ENCODE measurements at places on chromosomes 3 and 15.

DNA sequence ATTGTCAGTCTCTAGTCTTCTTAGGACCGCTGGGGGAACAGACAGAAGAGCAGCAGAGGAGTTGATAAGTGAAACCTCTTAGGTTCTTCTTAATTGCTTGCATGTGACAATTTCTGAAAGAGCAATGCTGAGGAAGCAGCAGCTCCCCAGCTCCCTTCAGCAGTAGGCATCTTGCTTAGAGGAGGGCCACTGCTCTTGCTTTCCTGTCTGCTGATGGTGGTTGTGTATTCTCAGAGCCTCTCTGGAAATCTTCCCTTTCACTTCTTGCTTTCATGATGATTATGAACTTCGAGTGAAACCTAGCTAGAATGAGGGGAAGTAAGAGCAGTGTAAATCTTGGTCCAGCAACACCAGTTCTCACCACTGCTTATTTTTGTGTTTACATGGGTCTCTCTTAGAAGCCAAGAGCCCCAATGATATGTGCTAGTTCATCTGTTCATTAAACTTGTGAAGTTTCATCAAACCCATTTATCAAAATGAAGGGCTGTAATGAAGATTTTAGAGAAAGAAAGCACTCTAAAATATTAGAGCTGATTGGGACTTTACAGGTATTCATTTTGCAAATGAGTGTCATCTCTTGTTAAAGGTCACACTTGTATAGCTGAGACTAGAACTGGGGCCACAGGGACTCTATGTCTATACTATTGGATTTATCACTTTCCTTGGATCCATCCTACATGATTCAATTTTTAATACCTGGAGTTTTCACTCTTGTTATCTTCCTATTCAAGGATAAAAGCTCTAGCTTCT is 246.7 kb downstream of the LPP start:
- no peak for DNase-seq

DNA sequence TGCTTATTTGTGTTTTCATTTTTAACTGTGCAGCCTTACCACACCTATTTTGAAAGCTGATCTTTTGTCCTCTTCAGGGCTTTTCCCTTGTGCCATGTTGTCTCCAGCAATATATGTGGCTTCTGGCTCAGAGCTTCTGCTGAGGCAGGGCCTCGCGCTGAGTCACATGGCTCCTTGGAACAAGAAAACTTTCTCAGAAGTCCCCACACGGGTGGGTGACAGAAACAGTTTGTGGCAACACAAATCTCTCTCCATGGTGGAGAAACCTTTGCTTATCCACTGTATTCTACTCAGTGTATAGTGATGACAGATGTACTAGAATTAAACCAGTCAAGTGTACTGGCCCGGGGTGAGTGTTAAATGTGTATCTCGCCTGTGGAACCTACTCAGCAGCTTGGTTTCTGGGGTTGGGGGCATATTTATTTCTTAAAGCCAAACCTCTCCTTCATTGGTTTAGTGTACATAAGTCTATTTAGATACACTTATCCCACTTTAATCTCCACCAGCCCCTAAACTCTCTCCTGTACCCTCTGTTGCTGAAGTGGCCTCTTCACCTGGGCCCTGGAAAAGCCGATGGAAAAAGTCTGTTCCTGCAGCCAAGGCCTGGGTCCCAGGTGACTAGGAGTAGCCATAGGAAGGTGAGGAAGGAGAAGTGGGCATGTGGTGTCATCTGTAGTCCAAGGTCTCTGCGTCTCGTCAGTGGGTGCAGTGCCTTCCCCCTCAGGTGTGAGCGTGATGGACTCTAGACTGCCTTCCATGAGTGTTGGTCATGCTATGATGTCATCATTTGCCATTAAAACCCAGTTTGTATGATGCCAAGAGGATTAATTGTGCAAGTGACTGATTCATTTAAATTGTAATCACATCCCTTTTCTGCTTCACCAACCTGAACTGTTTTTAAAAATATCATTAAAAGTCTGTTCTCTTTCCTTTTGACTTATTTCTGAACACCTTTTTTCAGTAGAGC is 3.2 kb upstream of the FBXL22 start:
- no peak for DNase-seq

GRCh38 chr3:25481386-25481785 is 53.3 kb downstream of the RARB start:
- no peak for DNase-seq

DNA sequence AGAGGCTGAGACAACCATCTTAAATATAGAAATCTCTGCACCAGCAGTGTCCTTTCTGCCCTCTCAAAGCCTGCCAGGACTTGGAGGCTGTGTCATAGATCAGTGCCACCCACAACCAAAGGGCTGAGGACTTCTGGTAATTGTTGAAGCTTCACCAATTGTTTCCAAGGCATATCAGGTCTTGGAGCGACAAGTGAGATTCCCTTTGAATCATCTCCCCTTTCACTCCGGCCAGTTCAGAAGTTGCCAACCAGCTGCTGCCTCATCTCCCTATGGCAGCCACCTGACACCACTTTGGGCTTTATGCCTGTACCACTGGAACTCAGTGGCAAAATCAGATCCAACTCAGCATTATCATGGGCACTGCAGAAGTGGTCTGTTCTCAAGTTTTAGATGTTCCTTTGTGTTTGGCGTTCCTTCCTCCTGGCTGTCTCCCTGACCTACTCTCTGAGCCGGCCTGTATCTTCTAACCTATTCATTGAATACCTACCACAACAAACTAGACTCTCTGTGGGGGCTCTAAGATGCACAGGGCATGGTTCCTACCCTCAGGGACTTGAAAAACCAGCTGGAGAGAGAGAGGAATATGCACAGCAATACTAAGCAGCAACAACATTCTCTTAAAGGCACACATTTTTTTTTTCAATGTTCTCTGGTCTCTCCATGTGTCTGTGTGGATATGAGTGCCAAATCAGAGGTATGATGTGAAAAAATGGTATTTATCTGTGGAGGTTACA is 90.8 kb upstream of the PFN2 start:
- DNase-seq = no peak

DNA sequence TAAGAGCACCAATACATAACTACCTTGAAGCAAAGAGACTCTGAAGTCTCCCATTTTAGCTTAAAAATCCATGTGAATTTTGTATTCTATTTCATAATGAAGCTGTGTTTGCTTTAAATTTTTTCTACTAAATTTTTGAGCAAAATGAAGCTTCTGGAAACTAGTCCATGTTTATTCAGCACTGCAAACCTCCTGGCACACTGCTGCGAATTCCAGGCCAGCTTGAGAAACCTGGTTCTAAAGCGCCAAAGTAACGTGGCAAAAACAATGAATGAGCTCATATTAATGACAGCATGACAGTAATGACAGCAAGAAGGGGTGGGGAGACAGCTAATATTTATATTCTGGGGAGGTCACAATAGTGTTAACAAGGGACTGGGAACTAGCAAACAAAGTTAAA is 25.7 kb downstream of the CEP152 start:
- no peak for DNase-seq

DNA sequence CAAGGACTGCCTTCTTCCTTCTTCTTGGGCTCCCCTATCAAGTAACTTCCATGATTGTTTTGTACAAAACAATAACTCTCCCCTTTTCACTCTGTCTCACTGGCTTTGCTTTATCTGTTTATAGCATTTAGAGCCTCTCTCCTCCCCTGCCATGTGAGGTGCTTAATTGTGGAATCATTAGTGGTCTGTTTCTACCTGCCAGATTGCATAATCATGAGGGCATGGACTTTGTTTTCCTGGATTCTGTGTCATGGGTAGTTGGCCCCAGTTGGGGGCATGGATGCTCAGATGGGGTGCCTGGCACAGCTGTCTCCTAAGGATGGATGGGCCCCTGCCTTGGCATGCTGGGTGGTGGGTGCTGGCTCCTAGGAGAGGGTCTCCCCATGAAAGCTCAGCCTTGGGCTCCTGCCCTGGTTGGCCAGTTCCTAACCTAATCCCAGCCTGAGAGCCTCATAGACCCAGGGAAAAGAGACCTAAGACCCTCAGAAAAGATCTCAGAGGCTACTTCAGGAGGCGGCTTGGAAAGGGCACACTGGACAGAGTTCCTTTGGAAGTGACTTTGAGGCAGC is 8.0 kb upstream of the CTXND1 start:
- DNase-seq = no peak

DNA sequence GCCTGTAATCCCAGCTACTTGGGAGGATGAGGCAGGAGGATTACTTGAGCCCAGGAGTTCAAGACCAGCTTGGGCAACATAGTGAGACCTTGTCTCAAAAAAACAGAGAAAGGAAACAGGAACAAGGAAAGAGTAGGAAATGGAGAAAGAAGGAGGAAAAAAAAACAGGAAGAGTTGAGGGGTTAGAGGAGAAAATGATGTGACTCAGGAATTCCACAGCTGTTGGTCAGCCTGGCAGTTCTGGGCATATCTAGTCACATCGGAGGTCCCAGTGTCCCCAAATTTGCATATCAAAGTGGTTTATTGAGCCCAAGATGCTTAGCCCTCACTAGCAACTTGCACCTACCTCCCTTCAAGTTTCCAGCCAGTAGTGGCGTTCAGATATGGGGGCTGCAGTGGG is 18.8 kb upstream of the JMJD7 start:
- no peak for DNase-seq

- DNase-seq = no peak
These were observed 961.4 kb downstream of the VGLL3 start for GRCh38 chr3:86029590-86029989.

GRCh38 chr3:15531346-15531745 is 9.8 kb upstream of the COLQ start:
- no peak for DNase-seq

DNA sequence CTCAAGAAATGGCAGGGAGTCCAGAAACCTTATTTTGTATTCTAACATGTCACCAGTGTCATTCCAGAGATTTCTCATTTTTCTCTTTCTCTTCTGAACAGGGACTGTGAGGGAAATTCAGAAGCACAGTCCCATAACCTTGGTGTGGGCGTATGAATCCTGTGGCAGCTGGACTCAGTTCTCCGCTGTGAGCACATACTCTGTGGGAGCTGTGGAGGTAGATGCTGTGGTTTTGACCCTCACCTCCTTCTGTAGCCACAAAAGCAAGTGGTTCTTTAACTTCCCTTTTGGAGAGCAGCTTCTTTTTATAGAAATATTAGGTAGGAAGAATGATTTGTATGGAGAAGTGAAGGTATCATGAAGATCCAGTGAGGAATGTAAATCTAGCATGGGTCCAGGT is 13.4 kb downstream of the TMEM207 start:
- no peak for DNase-seq

DNA sequence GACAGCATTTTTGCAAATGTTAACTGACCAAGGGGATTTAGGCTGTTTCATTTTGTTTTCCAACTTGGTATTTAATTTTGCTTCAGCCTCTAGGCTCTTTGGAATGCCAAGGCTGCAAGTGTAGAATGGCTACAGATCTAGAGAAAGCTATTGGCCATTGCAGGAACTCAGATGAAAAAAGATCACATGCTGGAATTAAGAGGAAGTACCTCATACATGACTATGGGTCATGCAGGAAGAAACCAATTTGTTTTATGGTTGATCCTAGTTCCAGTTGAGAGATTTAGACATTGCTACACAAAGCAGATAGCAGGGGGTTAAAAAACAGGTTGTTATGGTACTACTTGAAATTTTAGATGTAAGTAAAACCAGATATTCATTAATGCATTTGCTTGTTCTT is 12.7 kb upstream of the CLDN16 start:
- DNase-seq = no peak

- DNase-seq = no peak
These were observed 2.6 kb upstream of the NEO1 start for GRCh38 chr15:73049564-73050215.

- no peak for DNase-seq
These were observed 3.2 kb downstream of the SENP7 start for GRCh38 chr3:101509811-101510210.

GRCh38 chr3:171481011-171481410 is 20.8 kb upstream of the TNIK start:
- no peak for DNase-seq

GRCh38 chr3:197578376-197578775 is 22.6 kb upstream of the BDH1 start:
- no peak for DNase-seq

DNA sequence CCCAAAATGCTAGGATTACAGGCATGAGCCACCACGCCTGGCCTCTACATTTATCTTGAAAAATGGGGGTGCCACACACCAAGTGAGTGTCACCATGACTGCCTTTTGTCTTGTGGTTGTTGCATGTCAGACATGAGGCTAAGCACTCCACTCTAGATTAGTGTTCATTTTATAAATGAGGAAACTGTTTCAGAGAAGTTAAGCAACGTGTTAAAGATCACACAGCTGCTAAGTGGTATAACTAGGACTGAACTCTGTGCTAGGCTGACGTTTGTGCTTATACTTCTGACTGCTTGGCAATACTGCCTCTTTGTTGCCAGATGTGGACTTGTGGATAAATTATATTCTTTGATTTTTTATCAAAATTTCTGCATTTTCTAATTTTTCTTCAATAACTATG is 50.8 kb upstream of the SMAD6 start:
- no peak for DNase-seq

- no peak for DNase-seq
These were observed 812 bp downstream of the P4HTM start for GRCh38 chr3:48990636-48991469.

GRCh38 chr3:37321377-37321781 is 147.0 kb upstream of the LRRFIP2 start:
- no peak for DNase-seq

DNA sequence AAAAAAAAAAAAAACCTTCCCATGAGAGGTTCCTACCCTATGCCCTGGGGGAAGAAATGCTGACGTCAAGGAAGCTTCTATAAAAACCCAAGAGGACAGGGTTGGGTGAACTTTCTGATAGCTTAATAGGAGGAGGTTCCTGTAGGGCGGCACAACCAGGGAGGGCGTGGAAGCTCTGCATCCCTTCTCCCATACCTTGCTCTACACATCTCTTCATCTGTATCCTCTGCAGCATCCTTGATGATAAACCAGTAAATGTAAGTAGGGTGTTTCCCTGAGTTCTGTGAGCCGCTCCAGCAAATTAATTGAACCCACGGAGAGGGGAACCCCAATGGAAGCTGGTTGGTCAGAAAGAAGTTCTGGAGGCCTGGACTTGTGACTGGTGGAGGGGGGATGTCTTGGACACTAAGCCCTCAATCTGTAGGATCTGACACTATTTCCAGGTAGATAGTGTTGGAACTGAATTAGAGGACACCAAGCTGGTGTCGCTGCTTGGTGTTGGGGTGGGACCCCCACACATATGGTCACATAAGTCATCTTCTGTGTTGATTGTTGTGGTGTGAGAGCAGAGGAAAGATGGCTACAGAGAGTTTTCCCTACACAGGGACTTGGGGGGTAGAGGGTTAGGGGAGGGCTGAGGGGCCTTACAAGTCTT is 91.5 kb downstream of the ST6GAL1 start:
- no peak for DNase-seq

GRCh38 chr3:129045675-129046036 is 14.9 kb upstream of the GP9 start:
- DNase-seq = peak; percentile 27

GRCh38 chr3:98846101-98846500 is 55.4 kb downstream of the DCBLD2 start:
- DNase-seq = no peak
